Fibroblast of skin of abdomen (primary cell): ENCODE measurements at places on chromosomes 5 and 9.

GRCh38 chr5:9785751-9786150 is 155.6 kb upstream of the TAS2R1 start:
- DNase-seq: no peak

DNA sequence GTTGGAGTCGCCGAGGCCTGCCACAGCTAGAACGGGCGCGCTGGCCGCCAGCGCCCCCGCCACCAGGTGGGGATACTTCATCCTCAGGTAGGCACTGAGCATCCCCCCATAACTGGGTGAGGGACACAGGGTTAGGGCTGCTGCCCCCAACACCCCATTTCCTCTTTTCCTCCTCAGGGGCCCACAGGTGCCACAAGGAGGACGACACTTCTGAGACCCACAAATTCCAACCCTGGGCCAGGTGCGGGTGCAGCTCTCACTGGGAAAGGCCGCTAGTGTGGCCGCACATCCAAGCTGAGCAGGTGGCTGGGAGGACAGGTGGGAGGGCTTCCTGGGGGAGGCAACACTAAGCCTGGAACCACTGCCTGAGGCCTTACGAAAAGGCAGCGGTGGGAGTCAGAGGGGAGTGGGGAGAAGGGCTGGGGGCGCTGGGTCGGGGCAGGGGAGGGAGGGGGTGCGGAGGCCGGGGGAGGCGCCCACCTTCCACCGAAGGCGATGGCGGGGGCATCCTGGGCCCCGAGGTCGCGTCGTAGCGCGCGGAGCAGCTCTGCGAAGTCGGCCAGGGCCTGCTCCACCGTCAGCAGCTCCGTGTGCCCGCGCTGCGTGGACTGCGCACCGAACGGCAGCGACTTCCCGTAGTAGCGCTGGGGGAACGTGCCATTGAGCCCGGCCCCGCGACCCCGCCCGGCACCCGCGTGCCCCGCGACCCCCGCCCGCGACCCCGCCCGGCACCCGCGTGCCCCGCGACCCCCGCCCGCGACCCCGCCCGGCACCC is 961 bp downstream of the DPP7 start:
- no peak for DNase-seq

DNA sequence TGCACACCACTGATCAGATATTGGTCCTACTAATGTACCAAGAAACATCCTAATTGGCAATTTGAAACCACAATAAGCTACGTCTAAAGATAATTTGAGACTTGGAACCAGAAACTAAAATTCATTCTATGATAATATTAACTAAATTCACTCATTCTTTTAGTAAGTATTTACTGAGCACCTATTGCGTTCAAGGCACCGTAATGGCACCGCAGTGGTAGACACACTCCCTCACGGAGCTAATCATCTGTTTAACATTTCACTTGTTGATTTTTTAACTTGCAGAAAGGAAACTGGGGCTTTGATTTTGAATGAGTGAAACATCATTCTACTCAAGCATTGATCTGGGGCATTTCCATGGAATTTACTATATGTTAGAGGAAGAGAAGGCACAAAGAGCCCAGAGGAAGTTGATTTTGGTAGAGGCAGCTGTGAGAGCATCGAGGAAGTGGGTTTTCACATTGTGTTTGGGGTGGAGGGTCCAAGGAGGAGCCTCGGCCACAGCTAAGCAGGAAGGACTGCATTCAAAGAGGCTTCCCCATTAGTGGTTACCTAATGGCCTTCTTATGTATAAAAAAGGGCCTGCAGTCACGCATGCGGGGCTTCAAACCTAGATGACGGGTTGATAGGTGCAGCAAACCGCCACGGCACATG is 7.1 kb downstream of the RAPGEF1 start:
- DNase-seq: no peak

GRCh38 chr5:64690104-64690416 is 243 bp upstream of the SHISAL2B start:
- no peak for DNase-seq

GRCh38 chr9:115733318-115734110 is 420.1 kb upstream of the PAPPA start:
- peak; percentile 54 for DNase-seq
